ENCODE measurements at places on chromosomes 2 and 18.

- DNase-seq: no peak
Measured at GRCh38 chr18:63619661-63620060, 24.4 kb downstream of the SERPINB4 start.

DNA sequence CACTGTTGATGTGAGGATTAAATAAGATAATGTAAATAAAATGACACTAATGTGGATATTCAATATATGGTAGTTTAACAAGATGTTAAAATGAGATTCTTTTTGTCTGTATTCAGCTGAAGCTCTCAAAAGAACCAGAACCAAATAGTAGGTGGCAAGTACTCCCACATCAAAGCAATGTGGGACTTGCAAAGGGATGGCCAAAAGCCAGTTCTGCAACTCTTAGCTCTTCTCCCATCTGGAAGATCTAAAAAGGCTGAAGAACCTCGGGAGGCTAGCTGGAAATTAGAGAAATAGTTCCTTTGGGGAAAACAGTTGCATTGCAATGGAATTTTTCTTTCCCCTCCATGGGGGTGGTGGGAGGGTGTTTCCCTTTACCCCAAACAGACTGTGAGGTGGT is 48.7 kb downstream of the FBXO48 start:
- no peak for DNase-seq

- DNase-seq: no peak
Measured at GRCh38 chr18:456361-457139, 44.0 kb downstream of the COLEC12 start.

- no peak for DNase-seq
Measured at GRCh38 chr2:180646756-180647155, 333.6 kb upstream of the UBE2E3 start.

GRCh38 chr18:23924813-23925212 is 89.7 kb upstream of the TTC39C start:
- no peak for DNase-seq

GRCh38 chr18:45957100-45957499 is 10.0 kb downstream of the EPG5 start:
- no peak for DNase-seq

- peak; percentile 61 for DNase-seq
Measured at GRCh38 chr2:231985823-231986261, 24.3 kb downstream of the DIS3L2 start.

- no peak for DNase-seq
Measured at GRCh38 chr2:25491966-25492532, 150.3 kb upstream of the DNMT3A start.

GRCh38 chr18:3595369-3596273 is 145.6 kb downstream of the TGIF1 start:
- no peak for DNase-seq

GRCh38 chr2:58101500-58101899 is 54.9 kb downstream of the VRK2 start:
- no peak for DNase-seq

- no peak for DNase-seq
Measured at GRCh38 chr2:127464470-127465257, 46.4 kb downstream of the PROC start.

GRCh38 chr2:13669607-13670006 is 952.9 kb downstream of the TRIB2 start:
- no peak for DNase-seq

DNA sequence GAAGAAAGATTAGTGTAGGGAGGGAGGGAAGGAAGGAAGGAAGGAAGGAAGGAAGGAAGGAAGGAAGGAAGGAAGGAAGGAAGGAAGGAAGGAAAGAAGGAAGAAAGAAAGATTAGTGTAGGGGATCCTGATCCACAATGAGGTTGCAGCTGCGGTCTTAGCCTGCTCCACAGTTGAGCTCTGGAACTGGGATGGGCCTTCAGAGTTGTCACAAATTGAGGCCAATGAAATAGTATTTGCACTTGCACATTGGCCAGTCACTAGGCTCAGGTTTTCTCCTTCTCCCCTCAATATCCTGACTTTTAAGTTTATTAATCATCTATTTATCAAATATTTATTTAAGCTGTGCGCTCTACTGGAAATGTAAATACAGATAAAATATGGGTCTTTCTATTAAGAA is 34.3 kb downstream of the DOK6 start:
- DNase-seq: no peak

- no peak for DNase-seq
Measured at GRCh38 chr2:117321816-117322215, 492.7 kb upstream of the DDX18 start.

DNA sequence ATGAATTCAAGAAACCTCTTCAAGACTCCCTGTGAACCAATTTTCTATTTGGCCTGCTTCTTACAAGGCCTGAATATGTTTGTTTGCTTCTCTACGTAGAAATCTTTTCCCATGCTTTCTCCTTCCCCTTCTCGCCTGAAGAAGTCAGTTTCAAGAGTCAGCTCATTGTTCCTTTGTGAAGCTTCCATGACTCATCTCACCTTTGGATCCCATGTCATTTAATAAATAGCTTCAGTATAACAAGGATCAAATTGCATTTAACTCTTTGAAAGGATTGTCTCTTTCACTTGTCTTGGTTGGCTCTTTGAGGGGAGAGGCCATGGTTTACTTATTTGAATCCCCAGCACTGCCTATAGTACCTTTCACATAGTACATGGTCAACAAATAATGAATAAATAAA is 28.4 kb downstream of the CPS1 start:
- DNase-seq: no peak

DNA sequence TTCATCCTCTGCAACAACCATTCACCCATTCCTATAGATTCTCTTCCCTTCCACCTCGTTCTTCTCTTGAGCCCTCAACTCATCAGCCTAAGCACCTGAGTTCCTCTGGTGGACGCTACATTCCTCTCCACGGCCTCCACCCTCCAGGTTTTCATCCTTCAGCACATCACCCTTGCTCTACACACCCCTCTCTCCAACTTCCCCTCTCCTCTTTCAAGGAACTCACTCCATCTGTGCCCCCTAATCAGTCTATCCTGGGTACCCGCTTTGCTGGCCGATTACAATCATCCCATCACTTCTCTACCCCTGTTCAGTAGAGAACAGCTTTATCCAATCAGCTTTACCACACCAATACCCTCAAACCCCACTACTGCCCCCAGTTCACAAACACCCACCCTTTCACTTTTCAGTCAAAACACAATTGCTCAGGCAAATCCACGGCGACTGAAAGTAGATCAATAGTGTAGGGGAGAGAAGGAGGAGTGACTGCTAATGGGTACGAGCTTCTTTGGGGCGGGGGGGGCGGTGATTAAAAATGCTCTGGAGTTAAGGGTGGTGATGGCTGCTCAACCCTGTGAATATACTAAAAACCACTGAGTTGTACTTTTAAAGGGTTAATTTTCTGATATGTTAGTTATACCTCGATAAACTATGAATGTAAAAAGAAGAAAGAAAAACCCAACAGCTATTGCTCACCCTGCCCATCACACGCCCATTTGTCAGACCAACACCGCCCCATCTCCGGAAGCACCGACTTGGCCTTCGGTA is 857 bp downstream of the DYM start:
- DNase-seq: no peak

DNA sequence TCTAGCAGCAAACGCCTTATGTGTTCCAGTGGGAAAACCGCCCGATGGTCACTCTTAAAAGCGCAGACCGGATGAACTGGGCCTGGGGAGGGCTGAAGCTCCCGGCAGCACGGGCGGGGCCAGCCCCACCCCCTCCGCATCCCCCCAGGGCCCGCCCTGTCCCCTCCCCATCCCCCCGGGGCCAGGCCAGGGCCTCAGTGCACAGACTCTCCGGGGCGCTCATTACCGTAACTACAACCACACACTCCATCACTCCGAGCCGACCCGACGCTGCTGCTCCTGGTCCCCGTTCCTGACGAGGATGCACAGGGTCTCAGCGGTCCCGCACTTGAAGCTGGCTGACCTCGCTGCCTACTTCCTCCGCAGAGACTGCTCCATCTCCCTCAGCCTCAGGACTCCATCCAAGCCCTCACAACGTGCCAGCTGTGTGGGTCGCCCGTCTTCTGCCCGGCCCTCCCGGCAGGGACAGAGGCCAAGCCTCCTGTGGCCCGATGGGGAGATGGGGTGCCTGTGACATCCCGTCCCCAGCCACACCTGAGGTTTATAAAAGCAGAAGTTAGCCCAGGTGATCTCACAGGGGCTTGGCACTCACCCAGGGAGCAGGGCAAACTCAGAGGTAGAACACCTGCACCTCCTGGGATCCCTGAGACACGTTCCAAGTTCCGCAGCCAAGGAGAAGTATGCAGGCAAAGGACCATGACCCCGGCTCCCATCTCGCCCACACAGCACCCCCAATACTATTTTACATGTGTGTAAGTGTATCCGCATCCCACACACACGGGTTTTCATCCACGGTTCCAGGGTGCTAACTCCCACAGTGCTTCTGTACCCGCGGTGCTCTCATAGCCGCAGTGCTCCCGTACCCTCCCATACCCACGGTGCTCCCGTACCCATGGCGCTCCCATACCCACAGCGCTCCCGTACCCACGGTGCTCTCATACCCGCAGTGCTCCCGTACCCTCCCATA is 36.0 kb downstream of the SLC66A2 start:
- DNase-seq: no peak

- DNase-seq: no peak
Measured at GRCh38 chr2:46241344-46241743, 55.9 kb upstream of the EPAS1 start.

DNA sequence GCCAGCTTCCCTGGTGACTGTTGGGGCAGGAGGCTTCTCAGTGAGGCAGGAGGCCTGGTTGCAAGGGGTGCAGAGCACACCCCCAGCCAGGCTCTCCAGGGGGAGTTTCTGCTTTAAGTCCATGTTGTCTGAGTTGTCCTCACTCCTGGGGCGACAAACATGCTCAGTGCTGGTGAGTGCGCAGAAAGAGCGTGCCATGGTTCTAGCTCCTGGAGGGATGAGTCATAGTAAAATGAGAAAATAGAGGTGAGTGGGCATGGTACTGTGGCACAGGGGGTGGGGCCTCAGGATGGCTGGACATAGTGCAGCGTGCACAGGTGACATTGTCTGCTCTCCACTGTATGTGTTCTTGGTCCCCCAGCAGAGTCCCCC is 457.2 kb upstream of the HS6ST1 start:
- no peak for DNase-seq

GRCh38 chr2:240477916-240478315 is 42.5 kb downstream of the GPC1 start:
- no peak for DNase-seq

GRCh38 chr2:186382932-186383331 is 103.1 kb upstream of the ZC3H15 start:
- no peak for DNase-seq

- DNase-seq: no peak
Measured at GRCh38 chr2:216740557-216741222, 45.3 kb upstream of the IGFBP5 start.

DNA sequence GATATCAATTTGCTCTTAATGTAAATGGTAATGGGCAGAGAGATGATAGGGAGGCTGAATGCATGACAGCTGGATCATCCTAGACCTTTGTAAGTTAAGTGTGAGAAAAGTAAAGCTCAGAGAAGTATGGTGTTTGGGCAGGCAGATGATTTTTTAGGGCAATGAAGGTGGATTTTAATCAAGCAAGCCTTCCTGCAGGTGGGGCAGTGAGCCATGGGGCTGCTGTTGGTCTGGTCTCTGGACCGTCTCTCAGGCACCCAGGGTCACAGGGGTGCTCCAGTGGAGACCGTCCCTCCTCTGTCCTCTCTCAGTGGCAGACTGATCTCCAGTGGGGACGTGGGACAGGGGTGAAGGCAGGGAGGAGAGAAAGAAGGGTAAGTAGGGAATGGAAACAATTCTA is 69.8 kb upstream of the STK17B start:
- no peak for DNase-seq

DNA sequence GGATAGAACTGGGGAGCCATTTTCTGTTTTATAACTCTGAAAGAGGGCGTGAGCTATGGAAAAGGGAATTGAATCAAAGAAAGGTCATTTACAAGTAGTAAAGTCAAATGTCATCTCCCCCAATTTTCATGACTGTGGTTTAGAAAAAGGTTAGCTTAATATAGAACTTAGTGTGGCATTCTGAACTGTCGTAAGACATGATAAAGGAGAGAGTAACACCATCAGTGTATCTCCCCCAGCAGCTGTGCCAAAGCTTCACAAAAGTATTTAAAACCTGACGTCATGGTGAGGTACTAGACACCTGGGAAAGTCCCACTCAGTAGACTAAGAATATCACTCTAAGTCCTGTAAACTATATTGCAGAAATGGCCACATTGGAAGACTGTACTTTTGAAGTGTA is 5.8 kb upstream of the IKZF2 start:
- no peak for DNase-seq

- DNase-seq: no peak
Measured at GRCh38 chr2:233470839-233471238, 95.7 kb downstream of the USP40 start.

DNA sequence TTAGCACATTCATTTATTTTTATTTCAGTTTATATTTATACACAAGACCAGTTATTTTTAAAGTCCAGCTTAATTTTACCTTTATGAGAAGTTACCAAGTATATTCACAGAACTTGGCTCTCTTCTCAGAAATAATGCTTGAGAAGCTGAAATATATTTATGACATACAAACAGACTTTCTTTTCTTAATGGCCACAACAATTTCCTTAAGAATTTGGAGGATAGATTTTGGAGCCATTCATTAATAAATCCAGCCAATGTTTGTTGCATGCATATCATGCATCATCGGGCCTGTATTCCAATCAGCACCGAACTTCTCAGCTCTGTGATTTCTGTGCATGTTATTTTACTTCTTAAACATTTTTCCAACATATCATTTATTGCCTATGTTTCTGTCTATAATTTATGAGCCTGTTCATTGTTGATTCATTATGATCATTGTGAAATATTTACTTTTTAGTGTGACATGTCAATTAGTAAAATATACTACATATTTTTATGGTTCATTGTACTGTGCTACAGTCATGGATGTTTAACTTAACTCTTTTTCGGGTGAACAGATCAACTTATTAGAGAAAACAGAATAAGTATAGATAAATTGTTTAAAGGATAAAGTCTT is 3.5 kb downstream of the GULP1 start:
- DNase-seq: no peak

- DNase-seq: peak; percentile 30
Measured at GRCh38 chr18:49813069-49813318, 339 bp downstream of the ACAA2 start.

GRCh38 chr18:63177919-63178821 is 141.4 kb downstream of the BCL2 start:
- DNase-seq: no peak

- DNase-seq: no peak
Measured at GRCh38 chr2:188571543-188572303, 280.0 kb downstream of the GULP1 start.

DNA sequence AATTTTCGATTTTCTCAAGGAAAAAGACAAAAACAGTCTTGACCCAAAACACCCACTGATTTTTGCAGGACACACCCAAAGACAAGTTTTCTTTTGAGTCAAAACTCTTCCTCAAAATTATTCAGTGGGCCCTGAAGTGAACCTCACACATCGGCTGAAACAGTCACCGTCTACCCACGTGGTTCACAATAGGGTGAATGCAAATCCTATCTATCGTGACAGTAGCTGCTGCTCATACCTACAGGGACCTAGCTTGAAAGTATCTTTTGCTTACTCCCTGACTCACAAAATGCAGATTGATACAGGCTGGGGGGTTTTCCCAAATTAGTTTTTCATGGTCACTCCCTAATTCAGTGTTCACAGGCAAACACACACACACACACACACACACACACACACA is 10.7 kb upstream of the CD226 start:
- no peak for DNase-seq

GRCh38 chr2:60567919-60568768 is 14.7 kb upstream of the BCL11A start:
- DNase-seq: peak; percentile 26

GRCh38 chr2:15858466-15858865 is 81.9 kb upstream of the MYCN start:
- no peak for DNase-seq

All from WTC11 (cell line).